ENCODE measurements at places on chromosomes 2 and 18.

GRCh38 chr18:38243291-38243690 is 677.7 kb upstream of the CELF4 start:
- DNase-seq, result no peak

DNA sequence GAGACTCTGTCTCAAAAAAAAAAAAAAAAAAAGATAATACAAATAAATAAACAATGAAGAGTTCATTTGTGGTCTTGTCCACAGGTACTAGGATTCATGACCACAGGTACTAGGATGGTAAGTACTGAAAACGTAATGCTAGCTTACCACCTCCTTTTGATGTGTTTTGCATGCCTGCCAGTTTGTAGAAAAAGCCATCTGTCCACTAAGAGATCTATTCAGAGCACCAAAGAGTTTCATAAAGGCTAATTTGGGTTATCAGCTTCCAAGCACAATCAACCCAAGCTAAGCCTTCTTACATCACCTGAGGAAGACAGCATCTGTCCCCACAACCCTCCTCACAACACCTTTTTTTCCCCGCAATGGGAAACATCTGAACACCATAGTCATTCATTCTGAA is 477.2 kb downstream of the ZEB2 start:
- DNase-seq, result no peak

- no peak for DNase-seq
Observed at GRCh38 chr18:26540043-26540628, 8.2 kb downstream of the KCTD1 start.

GRCh38 chr18:70333316-70333715 is 44.5 kb downstream of the SOCS6 start:
- no peak for DNase-seq

DNA sequence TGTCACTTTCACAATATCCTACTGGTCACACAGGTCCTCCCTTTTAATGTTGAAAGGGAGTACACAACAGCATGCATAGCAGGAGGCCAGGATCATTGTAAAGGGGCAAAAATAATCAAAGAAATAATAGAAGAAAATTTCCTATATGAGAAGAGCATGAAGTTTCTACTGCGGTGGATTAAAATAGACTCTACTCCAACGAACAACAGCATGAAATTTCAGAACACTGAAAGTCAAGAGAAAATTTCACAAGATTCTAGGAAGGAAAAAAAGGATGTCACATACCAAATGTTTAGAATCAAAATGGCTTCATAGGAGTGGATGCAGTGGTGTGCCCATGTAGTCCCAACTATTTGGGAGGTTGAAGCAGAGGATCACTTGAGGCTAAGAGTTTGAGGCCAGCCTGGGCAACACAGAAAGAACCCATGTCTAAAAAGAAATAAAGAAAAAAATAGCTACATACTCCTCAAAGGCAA is 72.0 kb upstream of the EPAS1 start:
- no peak for DNase-seq

GRCh38 chr2:43736637-43737036 is 37.2 kb upstream of the DYNC2LI1 start:
- DNase-seq, result no peak
